ENCODE measurements at places on chromosomes 2 and 18.

GRCh38 chr2:228658998-228659397 is 477.5 kb upstream of the SPHKAP start:
- no peak for DNase-seq

GRCh38 chr2:205769495-205769850 is 87.2 kb downstream of the NRP2 start:
- no peak for DNase-seq

DNA sequence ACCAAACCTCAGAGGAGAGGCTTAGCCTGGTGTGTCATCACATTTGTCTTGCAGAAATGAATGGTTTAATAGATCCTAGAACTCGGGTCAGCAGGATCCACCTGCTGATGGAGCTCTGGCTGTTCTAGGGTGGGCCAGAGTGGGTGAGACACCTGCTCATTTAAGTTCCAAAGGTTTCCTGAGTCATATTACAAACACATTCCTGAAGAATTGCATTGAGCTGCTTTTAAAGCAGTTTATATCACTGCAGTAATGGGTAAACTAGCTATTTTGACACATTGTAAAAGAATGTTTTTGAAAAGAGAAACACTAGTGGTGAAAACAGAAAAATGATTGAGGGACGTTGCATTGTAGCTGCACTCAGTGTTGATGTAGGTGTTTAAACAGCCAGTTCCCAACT is 175.3 kb upstream of the TCF4 start:
- DNase-seq, result no peak

GRCh38 chr2:236155406-236155805 is 12.8 kb downstream of the GBX2 start:
- DNase-seq, result no peak

DNA sequence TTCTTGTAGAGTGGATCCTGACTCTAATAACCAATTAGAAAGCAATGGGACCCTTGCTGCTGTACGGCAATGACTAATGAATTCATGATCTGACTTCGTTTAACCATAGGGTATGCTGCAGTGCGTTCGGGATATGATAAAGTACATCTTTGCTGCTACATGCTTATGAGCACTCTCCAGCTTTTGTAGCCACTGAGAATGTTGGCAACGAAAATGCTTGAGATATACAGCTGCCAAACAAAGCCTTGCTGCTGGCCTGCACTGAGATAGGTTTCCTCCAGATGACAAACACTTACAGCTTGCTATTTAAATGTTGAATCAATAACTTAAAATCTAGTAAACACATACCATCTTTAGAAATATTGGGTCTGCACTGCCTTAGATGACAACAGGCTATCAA is 372.4 kb upstream of the SLC8A1 start:
- DNase-seq, result no peak
